ENCODE measurements at places on chromosomes 11 and 22.

GRCh38 chr22:47206666-47207218, 444.3 kb downstream of the TBC1D22A start:
- DNase-seq: no peak

DNA sequence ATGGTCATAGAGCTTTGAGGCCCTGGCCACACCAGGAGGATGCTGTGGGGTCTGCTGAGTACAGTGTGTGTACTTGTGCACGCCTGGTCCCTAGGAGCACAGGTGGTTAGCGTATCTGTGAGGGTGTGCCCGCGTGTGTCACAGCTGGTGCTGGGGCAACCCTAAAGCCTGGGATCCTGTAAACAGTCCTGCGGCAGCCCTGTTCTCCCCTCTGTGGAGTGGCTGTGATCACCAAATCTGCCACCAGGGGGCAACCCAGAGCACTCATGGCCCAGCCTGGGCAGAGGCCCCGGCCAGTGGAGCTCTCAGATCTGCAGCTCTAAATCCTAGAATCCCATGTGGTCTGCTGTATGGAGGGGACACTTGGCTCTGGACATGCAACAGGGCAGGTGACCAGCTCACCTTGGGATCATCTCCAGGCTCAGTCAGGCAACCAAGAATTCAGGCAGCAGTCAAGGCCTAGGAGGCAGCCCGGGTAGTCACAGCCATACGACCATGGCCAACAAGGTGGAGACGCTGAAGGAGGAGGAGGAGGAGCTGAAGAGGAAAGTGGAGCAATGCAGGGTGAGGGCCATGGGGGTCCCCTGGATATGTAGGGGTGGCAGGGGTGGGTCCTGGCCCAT, 3.9 kb downstream of the SH3BP1 start:
- DNase-seq: no peak

- no peak for DNase-seq
Observed at GRCh38 chr11:119363081-119363850, 16.8 kb upstream of the MFRP start.

DNA sequence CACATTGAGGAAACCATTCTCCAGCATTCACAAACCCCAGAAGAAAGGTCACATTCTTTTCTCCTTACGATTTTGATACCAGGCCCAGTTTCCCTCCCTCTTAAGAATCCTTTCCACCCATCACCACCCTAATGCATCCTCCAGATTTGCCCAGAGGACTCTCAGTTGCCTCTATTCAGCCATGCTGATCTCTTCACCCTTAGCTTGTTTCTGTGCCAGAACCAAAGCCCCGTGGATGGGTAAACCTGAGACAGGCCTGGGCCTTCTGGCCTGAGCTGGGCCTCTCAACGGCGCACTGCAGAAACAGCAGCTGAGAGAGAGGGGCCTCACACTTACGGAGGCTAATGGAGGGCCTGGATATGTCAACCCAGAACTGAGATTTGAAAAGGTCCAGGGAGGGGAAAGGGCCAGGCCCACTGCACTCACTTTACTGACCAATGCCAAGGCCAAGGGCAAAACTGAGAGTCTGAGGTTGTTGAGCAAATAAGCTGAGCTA, 32.2 kb upstream of the OAF start:
- no peak for DNase-seq

DNA sequence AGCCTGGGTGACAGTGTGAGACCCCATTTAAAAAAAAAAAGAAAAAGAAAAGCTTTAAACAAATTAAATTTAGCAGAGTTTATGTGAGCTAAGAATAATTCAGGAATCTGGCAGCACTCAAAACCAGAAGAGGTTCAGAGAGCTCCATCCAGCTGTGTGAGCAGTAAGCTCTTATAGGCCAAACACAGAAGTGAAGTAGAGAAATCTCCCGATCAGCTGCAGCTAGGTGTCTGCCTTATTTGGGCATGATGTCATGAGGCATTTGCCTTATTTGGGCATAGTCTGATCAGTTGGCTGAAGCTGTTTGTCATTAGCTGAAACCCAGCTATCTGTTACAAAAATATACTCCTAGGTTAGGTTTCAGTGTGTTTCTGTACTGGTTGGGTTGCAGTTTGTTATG, 8.2 kb downstream of the MS4A15 start:
- no peak for DNase-seq

GRCh38 chr11:60918251-60918938, 4.4 kb downstream of the TMEM109 start:
- DNase-seq: no peak

DNA sequence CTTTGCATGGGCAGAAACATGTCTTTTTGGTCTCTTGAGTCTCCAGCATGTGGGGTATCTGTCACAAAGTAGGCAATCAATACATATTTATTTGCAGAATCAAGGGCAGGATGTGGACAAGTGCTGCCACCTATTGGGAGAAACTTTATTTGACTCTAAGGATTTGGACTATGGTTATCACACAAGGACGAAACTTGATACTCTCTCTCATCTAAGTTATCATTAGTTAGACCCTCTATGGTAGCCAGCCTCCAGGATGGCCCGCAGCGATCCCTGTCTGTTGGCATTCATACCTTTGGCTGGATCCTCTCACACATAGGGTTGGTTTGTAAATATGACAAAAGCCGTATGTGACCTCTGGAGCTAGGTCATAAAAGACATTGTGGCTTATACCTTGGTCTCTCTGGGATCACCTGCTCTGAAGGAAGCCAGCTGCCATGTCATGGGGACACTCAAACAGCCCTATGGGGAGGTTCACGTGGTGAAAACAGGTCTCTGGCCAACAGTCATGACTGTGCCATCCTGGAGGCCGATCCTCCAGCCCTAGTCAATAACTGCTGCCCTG, 1.1 kb upstream of the FBXO7 start:
- DNase-seq: peak; percentile 38

GRCh38 chr11:128501632-128502549, 85.5 kb downstream of the ETS1 start:
- peak; percentile 23 for DNase-seq

DNA sequence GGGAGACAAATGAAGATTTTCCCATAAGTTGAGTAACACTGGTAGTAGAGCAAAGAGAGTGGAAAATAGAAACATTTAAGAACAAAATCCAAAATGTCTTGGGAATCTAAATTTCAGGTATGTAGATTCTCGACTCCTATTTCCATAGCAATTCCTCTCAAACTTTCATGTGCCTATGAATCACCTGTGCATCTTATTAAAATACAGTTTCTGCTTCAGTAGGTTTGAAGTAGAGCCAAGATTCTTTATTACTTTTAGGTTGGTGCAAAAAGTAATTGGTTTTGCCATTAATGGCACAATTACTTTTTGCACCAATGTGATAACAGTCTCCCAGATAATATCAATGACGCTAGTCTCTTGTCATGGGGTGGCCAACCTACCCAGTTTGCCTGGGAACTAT, 115.3 kb upstream of the SLC5A12 start:
- no peak for DNase-seq

DNA sequence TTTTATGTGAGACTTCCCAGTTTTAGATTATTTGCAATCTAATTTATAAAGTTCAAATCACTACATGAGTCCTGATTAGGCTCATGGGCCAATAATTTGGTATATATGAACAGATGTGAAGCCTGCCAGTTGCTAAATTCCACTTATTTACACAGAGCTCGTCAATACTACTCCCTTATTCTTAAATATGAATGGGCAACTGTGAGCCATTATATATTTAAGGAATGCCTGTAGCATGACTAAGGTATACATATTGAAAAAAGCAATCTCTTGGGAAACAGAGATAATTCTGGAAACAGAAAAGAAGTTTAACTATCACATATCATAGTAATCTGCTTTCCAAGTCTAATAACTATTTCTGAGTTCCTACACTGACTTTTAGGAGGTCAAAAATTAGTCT, 27.0 kb downstream of the RBMXL2 start:
- no peak for DNase-seq

All from SW 1271 (cell line).